ENCODE measurements at places on chromosomes 12 and 14. TPM values are rescaled to one million over a fixed set of nuclear protein-coding genes. Genes with fewer than 3 reads are reported as not detected.

- DNase-seq, result no peak
Observed at GRCh38 chr14:61034416-61035120, 53.5 kb downstream of the SLC38A6 start.

DNA sequence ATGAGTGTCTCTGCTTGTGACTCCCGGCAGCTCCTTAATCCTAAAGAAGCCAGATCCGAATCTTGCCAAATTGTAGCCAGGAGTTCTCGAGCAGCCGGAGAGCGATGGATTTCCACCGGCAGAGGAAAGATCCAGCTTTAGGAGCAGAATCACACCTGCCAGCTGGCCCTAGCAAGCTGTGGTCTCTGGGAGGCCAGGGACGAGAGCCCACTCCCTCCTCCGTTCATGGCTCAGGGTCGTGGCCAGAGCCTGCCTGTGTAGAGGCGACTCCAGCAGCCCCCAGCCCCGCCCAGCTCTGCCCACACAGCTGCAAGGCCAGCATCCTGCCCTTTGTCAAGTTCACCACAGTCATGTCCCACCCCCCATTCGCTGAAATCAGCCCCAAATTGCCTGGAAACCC lies 121.0 kb downstream of the SCARB1 start:
- no peak for DNase-seq

DNA sequence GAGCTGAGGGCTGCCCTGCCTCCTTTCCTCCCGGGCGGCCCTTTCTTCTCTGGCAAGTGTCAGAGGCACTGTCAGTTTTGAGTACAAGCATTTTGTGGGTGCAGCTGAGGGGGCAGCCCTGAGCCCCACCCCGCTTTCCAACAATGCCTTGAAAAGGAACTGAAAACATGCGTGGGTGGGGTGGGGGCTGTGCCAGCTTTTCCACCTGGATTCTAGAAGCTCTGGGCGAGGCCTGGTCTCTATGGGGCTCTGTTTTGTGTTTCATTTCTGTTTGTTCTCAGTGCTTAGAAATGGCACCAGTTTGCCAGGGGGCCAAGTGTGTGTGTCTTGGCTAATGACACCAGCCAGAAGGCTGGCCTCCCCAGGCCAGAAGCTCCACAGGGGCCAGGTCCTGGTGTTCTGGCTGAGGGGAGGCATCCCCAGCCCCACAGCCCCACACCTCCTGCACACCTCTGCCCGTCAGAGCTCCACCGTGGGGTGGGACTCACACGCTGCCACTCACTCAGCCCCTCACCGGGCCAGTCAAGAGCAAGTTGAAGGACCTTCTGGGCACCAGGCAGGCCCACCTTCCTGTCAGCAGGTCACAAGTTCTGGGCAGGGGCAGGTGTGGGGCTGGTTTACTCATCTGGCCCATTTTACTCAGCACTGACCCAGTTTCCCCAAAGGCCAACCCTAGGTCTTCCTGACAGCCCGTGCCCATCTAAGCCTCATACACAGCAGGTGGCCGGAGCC lies 155.1 kb downstream of the CALM1 start:
- DNase-seq, result no peak

DNA sequence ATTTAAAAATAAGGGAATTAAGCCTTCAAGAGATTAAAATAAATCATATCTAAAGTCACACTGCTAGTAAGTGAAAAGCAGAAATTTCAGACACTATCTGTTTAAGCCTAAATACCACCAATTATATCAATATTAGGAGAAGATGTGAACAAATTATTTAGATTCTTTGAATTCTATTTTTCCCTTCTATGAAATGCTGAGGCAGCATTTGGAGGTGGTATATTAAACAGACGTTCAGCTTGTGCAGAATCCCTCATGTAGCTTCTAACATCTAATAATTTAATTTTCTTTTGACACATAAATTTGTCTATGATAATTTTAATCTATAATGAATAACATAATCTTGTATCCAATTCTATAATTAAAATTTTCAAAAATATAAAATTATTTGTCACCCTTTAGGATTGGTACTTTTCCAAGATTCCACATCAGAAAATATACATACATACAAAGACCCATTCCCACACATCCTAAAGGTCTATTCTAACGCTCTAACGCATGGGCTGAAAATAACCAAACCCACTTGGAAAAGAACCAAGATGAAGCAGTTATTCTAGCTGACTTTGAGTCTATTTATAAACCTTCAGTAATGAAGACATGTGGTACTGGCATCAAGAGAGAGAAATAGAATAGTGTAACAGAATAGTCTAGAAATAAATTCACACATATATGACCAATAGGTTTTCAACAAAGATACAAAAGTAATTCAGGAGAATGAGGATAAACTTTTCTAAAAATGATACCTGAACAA lies 751.8 kb downstream of the GALC start:
- DNase-seq, result no peak

GRCh38 chr12:96770219-96771102 lies 136.6 kb upstream of the NEDD1 start:
- no peak for DNase-seq

Gene SEC23A
- 146 TPM for total RNA-seq

GRCh38 chr12:33813536-33813935 lies 208.8 kb upstream of the ALG10 start:
- DNase-seq, result no peak

- no peak for DNase-seq
Observed at GRCh38 chr14:22542360-22542759, 46.7 kb downstream of the DAD1 start.

Gene AGAP2
- 0.99 TPM for total RNA-seq

Gene ACRBP
- not detected for total RNA-seq

DNA sequence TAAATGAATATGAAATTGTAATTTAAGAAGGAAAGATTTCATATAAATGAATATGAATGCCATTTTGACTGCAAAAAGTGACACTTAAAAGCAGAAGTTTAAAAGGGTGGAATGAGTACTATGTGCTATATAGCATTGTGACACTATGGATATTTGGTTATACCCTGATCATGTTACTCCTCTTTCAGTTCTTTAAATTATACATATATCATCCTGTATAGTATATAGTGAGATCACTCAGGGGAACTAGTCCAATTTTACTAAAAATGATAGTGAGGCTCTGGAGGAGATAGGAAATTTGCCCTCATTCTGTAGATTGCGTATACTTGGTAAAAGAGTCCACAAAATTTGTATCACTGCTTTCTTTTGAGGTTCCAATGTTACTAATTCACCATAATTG lies 155.7 kb upstream of the BTG1 start:
- no peak for DNase-seq

Gene PRB2
- not detected for total RNA-seq

- no peak for DNase-seq
Observed at GRCh38 chr12:128483526-128484255, 216.7 kb downstream of the TMEM132C start.

- DNase-seq, result no peak
Observed at GRCh38 chr12:12686472-12686871, 9.5 kb downstream of the GPR19 start.

GRCh38 chr14:94129758-94130414 lies 482 bp upstream of the IFI27L2 start:
- no peak for DNase-seq

Data from H4 (cell line).